CD4-positive, alpha-beta T cell (primary cell): ENCODE measurements at places on chromosomes 4 and X. TPM values are rescaled to one million over a fixed set of nuclear protein-coding genes. Genes with fewer than 3 reads are reported as not detected.

DNA sequence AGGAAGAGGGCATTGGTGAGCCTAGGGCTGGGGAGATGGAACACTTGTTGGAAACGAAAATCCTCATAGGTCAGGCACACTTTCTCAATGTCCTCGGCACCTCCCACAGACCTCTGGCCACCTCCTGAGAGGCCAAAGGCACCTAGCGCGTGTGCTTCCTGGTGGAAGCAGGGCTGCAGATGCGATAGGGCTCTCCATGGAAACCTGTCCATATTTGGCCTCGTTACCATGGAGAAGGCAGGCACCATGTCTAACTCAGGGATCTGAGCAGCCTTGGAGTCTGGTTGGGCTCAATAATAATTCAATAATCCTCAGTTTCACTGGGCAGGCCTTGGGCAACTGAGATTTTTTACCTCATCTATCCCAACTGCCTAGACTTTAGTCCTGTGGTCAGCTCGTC, 58.3 kb downstream of the RAI2 start:
- no peak for DNase-seq

GYG2 gene
- total RNA-seq, result not detected

GRCh38 chr4:155161357-155161756, 47.1 kb upstream of the NPY2R start:
- DNase-seq, result no peak

RBM46 gene
- not detected for total RNA-seq

GRCh38 chr4:100130491-100130890, 59.8 kb downstream of the DDIT4L start:
- DNase-seq, result no peak

NRK gene
- not detected for total RNA-seq

GRCh38 chrX:111511477-111511876, at the start of gene SERTM2:
Gene SERTM2, plus strand, starts transcription at chrX:111511645. Its CDS starts 7,213 bp downstream, at chrX:111518858.
- no peak for DNase-seq

DNA sequence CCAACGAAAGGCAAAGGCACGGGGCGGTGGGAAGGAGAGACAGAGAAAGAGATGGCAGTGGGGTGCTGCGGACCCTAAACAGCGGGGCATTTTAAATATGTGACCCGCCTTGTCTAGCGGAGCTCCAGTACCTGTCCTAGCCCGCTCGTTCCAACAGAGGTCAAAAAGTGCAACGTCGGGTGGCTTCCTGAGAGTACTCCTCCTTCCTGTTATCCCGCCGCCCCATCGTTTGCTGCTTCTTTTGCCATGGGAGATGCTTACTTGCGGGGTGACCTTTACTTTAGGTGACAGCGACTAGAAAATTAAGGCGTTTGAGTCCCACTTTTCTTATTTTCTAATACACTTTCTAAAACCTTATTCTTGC, 735 bp downstream of the NRK start:
- DNase-seq, result no peak

- no peak for DNase-seq
Measured at GRCh38 chr4:95758001-95758400, 81.9 kb upstream of the PDHA2 start.

TGIF2LX gene
- not detected for total RNA-seq

DNA sequence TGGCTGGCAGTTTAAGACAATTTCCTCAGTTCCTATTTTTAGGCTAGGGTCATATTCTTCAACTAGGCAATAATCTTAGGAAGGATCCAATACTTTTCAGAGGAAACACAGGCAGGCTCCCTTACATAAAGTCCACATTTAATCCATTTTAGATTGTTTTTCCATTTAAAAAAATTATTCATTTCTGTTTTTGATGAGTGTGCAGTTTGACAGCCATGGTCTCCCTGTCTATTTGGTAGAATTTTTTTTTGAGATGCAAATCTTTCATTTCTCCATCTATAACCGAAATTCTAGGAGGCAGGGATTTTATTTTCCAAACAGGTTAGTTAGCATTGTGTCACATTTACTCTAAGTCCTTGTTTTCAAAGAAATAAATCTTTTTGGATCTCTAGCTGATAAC, 326.8 kb downstream of the PPP4R3C start:
- DNase-seq, result no peak

- DNase-seq, result no peak
Measured at GRCh38 chr4:185096032-185096653, 46.9 kb upstream of the SLC25A4 start.
